ENCODE measurements at places on chromosomes 5 and 9.

DNA sequence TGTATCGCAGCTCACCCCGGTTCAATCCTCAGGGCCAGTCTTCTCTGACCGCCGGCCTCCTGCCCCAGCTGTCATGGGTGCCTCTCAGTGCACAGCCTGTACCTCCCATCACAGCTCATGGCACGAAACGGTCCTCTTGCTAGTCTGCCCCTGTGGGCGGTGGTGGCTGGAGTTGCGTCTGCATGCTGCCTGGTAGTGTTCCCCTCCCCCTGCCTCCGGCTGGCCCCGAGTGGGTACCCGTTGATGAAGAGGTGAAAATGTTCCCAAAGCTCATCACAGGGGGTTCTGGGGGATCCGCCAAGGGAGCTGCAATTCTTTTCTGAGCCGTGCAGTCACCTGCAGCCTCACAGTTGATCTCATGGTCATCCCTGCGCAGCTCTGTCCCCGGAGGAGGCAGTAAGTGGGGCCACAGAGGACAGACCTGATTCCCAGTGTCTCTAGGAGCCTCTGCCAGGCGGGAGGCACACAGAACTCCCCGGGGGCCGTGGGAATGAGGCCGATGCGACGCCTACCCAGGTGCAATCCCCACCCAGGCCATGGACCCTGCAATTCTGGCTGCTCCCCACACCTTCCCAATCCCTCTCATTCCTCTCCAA is 34.7 kb upstream of the FIBCD1 start:
- DNase-seq = no peak

- peak; percentile 20 for DNase-seq
Observed at GRCh38 chr9:35960039-35960655, 2.2 kb upstream of the OR2S2 start.

- DNase-seq = no peak
Observed at GRCh38 chr5:127326976-127327755, 36.6 kb downstream of the MEGF10 start.

- no peak for DNase-seq
Observed at GRCh38 chr5:56757077-56757476, 58.3 kb upstream of the MAP3K1 start.

DNA sequence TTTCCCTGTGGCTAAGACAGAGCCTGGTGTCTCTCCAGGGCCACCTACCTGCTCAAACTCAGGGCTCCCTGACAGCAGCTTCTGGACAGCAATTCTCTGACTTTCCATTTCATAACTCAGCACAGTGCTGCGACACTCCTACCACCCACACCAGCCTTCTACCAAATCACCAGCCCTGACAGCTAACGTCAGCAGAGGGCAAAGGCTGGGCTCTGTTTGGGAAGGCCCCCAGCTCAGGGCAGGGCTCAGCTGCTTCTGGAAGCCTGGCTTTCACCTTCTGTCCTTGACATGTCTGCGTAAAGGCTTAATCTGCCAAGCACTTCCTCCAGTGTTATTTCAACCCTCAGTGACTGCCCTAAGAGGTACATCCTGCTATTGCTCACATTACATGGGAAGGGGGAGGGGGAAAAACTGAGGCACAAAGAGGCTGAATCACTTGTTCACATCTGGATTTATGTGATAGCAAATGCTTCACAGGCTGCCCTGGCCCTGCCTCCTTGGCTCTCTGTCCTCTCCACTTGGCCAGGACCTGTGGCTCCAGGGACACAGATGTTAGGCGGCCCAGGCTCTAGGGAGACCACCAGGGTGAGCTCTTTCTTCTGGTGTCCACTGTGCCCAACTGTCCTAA is 102.5 kb upstream of the PANK3 start:
- peak; percentile 33 for DNase-seq

- DNase-seq = no peak
Observed at GRCh38 chr5:37769108-37769507, 70.7 kb downstream of the GDNF start.

GRCh38 chr5:125100951-125101350 is 354.5 kb upstream of the ZNF608 start:
- DNase-seq = no peak

- no peak for DNase-seq
Observed at GRCh38 chr5:112586596-112587062, 151.1 kb upstream of the APC start.

- DNase-seq = no peak
Observed at GRCh38 chr9:15846611-15847010, 293.8 kb downstream of the CCDC171 start.

DNA sequence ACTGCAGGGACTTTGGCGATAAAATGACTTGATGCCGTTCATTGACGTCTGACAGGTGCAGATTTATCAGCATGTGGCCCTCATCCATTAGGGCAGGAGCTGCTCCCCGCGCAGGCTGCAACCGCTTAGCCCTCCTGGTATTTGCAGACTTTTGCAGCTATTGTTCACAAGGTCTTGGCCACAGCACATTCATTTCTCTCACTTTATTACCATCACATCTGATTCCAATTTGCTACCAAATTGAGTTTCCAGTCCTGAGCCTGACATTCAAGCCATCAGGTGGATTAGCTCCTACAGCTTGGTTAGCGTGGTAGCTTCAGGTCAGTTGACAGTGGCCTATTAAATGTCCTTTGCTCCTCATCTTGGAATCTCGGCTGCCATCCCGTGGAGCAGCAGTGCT is 299.2 kb downstream of the CD180 start:
- DNase-seq = no peak

DNA sequence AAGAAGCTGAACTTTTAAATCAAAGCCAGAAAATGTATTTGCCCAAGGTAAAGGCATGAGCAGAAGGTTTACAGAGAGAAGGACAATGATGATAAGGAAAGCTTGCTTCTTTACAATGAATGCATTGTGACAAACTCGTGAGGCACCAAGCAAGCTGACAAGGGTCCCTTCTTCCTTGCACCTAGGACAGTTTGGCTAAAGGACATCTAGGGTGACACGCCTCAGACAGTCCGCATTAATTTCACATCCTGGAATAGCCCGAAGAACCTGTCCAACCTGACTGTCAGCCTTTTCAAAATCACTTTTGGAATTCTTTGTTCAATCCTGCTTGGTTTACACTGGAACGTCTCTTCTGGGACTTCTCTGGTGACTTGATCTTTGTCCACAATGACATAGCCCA is 146.4 kb upstream of the MAP3K1 start:
- no peak for DNase-seq

DNA sequence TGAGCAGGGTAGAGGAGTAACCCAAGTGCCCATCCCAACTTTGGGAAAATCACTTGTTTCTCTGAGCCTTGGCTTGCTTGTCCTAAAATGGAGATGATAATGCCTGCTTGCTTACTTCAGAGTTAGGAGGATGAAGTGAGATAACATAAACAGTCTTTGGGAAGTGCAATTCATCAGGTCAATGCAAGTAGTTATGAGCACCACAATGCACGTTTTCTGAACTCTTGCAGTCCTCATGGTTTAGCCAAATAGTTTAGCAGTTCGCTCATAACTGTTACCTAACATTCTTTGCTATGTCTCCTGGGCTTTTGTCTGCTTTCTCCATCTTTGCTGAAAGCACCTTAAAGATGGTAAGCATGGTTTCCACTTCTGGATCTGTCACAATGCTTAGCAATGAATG is 270.0 kb downstream of the ADAMTSL1 start:
- no peak for DNase-seq

DNA sequence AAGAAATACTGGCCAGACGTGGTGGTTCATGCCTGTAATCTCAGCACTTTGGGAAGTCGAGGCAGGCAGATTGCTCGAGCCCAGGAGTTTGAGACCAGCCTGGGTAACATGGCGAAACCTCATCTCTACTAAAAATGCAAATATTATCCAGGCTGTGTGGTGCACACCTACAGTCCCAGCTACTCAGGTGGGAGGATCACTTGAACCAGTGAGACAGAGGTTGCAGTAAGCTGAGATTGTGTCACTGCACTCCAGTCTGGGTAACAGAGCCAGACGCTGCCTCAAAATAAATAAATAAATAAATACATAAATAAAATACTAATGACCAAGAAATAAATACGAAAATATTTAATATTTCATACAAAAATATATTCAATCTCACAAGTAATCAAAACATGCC is 18.8 kb downstream of the KLF9 start:
- no peak for DNase-seq

DNA sequence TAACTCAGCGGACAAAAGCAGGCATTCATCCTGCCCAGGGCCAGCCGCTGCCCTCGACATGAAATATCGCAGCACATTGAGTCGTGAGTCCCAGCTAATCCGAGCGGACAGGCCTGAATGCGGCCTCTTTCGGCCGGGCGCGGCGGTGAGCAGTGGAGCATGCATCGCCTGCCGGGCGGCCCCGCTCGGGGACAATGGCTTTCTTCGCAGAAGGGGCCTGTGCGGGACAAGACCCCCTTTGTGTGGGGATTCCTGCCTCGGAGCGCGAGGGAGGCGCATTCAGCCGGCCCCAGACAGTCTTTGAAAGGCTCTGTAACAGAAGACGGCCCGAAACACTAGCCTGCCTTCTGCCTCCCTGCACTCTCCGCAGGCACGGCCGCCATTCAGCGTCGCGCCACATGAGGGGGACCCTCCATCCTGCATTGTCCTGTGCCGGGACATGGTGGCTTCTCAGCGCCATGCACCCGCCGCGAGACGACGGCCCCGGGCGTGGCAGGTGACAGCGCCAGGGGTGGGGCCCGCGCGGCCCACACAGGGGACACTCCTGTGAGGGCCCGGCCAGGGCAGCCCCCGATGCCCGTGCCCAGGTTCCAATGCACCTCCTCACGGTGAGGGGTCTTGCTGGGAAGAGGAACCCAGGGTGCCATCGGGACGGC is 52.0 kb downstream of the EXD3 start:
- no peak for DNase-seq

DNA sequence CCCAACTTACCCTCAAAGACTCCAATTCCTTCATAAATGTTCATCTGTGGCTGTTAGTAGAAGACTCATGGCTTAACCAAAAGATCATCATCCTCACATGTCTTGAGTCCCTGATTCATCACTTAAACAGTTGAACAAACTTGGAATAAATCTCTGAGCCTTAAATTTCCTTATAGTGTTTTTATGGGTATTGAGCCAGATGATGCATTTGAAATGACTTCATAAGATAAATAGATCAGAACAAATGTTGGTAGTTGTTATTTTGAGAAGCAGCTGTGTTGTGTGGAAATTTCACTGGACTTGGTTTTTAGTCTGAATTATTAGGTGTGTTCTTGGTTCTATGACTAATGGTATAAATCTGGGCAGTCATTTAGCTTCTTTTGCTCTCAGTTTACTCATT is 236.2 kb downstream of the NNT start:
- DNase-seq = peak; percentile 98

DNA sequence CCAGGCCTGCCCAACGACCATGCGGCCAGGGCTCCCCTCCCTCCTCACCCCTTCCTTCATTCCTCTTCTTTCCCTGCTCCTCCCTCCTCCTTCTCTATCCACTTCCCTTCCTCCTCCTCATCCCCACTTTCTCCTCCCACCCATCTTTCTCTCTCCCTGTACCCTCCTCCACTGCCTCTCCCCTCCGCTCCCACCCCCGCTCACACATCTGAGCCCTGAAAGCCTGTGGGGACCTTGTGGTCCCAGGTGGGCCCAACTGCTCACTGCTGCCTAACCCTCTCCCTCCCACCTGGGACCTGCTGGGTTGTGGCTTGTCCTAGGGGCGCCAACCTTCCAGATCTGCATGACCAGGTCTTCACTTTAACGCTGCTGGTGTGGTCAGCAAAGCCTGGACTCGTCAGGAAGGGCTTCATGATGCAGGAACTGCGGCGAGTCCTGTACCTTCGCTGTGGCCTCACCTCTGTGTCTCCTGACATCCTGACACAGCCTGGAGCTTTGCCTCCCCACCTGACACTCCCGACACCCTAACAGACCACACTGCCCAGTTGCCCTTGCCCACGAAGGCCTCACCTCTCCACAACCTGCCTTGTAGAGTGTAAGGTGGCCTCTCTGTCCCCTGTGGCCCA is 34.6 kb downstream of the C5orf15 start:
- no peak for DNase-seq

DNA sequence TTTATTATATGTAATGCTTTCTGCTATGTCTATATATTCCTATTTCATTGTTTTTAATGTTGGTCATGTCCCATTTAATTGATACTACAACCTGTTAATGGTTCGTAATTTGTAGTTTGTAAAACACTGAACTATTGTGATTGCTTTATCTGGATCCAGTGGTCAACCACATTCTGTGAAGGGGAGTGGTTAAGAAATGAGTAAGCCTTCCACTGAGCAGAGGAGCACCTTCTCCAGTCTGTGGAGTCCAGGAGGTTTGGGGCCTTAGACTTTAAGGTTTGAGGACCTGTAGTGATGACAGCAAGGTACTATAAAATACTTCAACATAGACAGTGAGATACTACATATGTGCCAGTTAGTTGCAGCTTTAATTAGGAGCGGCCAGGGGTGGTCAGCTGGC is 67.7 kb upstream of the RAD23B start:
- DNase-seq = no peak

GRCh38 chr5:73030995-73031394 is 75.2 kb downstream of the FCHO2 start:
- DNase-seq = peak; percentile 50

DNA sequence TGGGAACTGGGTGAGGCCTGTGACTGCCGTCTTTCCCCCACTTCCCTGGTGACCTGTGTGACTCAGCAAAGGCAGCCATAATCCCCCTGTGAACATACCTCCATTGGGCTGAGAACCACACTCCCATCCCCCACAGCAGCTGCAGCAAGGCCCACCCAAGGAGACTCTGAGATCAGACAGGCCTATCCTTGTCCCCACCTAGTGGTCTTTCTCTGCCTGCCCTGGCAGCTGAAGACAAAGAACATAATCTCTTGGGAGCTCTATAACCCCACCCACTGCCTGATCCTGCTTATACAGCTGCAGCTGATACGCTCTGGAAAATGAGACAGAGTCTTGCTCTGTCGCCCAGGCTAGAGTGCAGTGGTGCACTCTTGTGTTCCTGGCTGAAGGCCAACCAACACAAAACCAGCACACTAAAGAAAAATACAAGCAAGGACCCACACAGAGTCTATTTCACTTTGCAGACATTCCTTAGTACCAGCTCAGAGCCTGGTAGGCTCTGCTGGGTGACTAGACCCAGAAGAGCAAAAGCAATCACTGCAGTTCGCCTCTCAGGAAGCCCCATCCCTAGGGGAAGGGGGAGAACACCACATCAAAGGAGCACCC is 106.7 kb downstream of the MCTP1 start:
- peak; percentile 28 for DNase-seq

DNA sequence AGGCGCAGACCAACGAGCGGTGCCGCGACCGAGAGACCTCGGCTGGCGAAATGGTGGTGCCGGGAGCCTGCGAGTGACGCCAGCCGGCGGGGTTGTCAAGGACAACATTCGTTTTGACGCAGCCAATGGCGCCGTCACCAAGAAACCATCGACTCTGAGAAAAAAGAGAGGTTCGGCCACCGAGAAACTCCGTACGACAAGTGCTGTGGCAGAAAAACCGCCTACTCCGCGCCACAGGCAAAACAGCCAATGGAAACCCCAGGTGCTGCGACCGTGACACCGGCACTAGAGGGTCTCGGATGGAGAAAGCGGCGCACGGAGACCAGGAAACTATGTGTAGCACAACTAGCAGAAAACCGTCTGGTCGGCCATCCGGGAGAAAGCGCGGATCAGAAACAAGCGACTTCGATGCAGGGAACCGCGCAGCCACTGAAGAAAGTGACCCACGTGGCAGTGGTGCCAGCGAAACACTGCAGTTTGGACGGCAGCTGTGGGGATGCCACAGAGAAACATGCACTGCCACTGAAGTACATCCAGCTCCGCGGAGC is 88.8 kb downstream of the ANXA2R start:
- DNase-seq = no peak

GRCh38 chr5:98076501-98076900 is 697.0 kb upstream of the RGMB start:
- no peak for DNase-seq

- no peak for DNase-seq
Observed at GRCh38 chr5:127111112-127111511, 37.8 kb upstream of the C5orf63 start.

GRCh38 chr5:149795360-149795759 is 65.2 kb downstream of the PPARGC1B start:
- no peak for DNase-seq
